Natural killer cell (primary cell): ENCODE measurements at places on chromosomes 11 and 22. TPM values are rescaled to one million over a fixed set of nuclear protein-coding genes. Genes with fewer than 3 reads are reported as not detected.

DNA sequence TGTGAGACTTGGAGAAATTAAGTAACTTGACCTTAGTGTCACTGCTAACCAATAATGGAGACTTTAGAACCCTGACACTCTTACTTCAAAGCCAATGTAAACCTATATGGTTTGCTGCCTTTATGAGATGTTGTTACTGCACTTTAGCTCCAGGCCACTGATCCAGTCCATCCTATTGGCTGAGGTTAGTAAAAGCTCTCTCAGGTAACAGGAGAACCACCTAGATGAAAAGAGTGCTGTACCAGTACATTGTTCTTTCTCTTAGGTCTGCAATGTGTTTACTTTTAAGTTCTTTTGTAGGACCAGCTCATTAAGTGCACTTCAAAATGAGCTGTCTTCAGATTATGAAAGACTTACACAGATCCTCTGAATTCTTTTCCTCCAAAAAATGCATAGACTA lies 994.0 kb upstream of the FAT3 start:
- DNase-seq, result no peak

DNA sequence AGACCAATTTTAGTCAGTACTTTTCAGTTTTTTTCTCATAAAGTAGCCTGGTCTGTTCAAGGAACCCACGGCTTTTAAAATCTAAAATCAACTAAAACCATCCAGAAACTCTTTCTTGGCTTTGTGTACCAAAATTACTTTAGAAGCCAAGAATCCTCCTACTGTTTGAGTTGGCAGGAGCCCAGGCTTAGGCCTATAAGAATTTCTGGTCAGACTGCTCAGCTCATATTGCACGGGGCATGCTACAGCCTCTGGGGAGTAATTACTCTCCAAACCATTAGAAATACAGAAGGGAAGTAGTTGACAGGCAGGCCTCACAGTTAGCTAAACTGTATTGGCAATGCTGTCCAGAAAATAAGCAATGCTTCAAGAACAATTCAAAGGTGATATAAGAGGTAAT lies 1862.9 kb upstream of the RAG2 start:
- no peak for DNase-seq

DNA sequence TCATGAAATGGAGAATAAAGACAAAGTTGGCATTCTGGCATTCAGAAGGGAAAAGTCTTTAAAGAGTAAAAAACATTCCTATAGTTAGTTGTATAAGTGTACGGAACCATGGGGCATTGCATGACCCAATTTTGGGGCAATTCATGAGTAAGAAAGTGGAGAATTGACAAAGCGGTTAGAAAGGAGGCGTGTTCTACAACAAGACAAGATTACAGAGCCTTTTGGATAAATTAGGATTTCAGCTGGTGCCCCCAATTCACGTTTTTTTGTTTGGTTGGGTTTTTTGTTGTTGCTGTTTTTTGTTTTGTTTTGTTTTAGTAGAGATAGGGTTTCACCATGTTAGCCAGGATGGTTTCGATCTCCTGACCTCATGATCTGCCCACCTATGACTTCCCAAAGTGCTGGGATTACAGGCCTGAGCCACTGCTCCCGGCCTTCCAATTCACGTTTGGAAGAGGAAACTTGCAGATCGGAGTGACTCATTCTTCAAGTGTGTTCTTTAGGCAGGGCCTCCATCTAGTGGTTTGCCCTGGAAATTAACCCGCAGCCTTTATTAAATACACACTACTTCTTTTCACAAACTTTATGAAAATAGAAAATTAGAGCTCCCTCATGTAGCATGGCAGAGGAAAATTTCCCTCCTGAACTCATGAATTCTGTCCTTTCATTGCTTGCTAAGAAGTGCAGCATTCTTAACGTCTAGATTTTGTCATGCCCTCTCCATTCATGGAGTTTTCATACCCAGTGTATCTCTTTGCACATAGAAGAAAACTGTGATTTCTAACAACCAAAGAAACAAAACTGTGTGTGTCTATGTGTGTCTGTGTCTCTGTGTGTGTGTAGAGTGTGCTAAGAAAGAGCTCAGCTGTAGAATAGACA lies 118.1 kb downstream of the BBOX1 start:
- no peak for DNase-seq

GRCh38 chr11:71940561-71941219 lies 11.8 kb downstream of the RNF121 start:
- DNase-seq, result no peak

DNA sequence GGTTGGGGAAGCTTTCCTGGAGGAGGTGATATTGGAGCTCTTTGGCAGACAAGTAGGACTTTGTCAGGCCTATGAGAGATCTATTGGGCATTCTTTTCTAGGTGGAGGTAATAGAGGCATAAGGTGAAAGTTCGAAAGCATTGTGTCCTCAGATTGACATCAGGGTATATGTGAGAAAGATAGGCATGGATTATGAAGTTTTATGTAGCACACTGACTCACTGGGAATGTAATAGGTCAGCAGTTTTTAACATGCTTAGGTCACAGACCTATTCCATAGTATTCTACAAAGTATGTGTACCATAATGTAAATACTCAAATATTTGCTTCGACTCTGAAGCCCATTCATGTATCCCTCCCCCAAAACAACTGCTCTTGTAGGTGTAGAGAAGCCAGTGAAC lies 11.8 kb downstream of the HIKESHI start:
- DNase-seq, result no peak

DNA sequence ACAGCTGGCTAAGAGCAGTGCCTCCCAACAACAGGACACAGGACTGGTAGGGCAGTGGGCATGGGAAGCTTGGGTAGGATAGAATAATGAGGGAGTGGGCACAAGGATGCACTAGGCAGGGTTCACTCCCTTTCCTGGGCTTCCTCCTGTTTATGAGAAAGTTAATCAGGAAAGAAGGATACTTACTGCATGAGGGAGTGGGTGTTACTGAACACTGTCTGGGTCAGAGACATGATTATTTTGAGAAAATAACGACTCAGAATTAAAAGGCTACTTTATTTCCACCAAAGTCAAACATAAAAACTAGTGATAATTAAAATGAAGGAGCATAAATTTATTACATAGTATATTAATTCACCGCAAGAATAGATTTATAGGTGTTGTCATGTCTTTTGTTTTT lies 35.8 kb downstream of the NCAM1 start:
- no peak for DNase-seq

- DNase-seq, result no peak
Observed at GRCh38 chr11:8059571-8060011, 21.4 kb upstream of the TUB start.

DNA sequence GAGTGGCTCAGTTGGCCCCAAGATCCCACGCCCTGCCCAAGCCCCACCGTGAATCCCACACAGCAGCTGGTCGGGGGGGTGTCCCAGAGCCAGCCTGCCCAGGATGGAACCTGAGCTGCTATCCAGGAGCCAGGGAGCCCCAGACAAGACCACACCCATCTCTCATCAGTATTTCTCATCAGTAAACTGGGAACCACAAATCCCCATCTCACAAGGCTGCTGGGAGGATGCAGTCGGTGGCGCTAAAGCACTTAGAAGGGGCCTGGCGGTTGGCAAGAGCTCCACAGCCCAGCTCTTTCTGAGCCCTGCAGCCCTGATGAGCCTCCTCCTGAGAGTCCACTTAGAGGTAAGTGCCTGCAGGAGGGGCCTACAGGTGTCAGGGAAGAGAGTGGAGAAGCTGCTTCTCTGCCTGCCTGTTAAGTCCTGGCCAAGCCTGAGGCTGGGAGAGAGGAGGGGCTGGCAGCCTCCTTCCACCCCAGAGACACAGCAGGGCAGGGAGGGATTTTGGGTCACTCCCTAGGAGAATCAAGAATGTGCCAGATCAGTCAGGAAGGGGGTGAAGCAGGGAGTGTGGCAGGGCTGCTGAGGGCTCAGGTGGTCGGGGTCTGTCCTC lies 6.1 kb downstream of the FADS3 start:
- DNase-seq, result no peak

DNA sequence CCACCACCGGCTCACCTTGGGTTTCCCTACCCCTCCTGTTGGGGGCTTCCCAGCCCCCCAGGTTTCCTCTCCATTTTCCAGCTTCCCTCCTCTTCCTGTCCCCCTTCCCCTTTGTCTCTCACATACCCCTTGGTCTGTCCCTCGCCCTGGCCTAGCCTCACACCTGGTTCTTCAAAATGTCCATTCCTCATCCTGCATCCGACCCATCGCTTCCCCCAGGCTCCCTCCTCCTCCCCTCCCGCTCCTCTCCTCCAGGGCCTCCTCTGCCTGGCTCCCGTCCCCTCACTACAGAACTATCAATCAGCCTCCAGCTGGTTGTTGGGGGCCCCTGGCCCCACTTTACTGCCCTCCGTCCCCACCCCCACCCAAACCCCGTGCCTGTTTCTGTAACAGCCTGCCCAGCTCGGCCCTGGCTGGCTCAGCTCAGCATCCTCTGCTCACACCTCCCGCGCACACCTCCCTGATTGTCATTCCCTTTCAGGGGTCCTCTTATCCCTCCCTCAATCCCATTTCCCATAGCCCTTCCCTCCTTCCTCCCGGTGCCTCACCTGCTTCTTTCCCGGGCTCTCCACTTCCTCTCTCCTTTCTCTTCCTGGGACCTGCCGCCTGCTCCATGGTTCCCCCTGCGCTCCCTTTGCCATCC lies 1.2 kb downstream of the CNIH2 start:
- no peak for DNase-seq

DNA sequence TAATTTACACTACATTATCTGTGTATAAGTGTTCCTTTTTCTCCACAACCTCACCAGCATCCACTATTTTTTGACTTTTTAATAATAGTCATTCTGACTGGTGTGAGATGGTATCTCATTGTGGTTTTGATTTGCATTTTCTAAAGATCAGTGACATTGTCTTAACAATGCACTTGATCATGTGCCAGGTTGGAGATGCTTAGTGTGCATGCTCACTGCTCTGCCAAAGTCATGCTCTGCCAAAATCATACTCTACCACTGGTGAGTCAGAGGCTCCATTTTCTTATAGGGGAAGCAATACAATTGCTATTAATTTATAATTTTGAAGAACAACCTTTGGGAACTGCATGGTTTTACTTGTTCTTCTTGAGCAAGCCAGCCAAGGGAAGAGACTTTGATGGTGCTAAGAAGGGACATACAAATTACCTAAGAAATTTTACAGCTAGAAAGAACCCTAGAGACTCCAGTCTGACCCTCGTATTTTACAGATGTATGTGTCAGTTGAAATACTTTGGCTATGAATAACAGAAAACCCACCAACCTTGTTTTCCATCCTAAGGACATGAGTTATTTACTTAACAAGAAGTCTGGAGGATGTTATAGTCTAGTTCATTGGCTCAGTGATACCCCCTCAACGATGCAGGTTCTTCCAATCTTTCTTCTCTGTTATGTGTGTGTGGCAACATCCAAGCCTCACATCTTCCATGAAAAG lies 368.9 kb downstream of the DDX10 start:
- no peak for DNase-seq

- DNase-seq, result no peak
Observed at GRCh38 chr11:113019711-113020110, 58.5 kb downstream of the NCAM1 start.

GRCh38 chr11:88167853-88168252 lies 7.4 kb downstream of the RAB38 start:
- no peak for DNase-seq

- no peak for DNase-seq
Observed at GRCh38 chr22:43345761-43346301, 2.7 kb upstream of the SCUBE1 start.

DNA sequence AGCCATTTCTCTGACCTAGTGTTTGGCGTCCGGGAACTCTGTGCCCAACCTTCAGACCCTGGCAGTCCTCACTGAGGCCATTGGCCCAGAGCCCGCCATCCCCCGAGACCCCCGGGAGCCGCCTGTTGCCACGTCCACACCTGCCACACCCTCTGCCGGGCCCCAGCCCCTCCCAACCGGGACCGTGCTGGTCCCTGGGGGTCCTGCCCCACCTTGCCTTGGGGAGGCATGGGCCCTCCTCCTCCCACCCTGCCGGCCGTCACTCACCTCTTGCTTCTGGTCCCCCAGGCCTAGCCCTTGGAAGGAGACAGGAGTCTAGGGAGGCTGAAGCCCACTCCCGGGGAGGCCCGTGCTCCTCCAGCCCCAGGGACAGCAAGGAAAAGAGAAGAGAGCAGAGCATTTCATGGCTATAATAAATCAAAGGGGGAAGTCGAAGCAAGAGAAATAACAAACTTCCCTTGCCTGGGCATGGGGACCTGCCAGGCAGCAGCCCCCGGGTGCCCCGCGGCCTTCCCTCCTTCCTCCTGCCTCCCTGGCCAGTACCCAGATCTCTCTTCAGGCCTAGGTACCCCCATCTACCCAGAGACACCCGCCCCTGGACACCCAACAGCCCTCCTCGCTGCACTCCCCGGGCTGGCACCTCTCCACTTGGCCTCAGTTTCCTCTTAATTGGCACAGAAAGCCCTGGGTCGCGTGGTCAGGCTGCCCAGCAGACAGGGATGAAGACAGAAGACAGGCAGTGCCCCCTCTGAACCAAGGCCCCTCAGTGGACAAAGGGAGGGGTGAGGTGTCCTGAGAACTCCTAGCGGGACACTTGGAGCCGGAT lies 13.0 kb upstream of the SLC39A13 start:
- no peak for DNase-seq

DNA sequence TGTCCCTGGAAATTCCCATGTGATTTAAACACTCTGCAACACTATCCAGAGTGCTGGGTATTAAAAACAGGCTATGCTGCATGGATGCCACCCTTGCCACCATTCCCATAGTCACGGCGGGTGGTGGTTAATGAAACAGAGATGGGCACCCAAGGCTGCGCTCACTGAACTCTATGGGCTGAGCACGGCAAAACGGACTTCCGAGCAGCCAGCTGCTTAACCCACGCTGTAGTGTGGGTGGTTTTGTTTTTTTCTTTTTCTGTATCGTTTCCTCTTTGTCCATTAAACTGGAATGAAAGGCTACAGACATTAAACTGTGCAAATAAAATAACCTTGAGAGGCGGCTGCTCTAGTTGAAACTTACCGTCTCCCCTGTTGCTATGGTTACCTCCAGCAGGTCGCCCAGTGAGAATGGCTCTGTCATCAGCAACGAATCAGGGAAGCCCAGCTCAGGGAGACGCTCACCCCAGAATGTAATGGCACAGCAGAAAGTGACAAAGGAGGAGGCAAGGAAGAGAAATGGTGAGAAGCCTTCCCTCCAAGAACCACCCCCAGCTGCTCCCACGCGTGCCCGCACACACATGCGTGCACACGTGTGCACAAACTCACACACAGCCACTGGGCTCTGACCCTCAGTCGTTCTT lies 102.1 kb downstream of the C11orf91 start:
- DNase-seq, result no peak

DNA sequence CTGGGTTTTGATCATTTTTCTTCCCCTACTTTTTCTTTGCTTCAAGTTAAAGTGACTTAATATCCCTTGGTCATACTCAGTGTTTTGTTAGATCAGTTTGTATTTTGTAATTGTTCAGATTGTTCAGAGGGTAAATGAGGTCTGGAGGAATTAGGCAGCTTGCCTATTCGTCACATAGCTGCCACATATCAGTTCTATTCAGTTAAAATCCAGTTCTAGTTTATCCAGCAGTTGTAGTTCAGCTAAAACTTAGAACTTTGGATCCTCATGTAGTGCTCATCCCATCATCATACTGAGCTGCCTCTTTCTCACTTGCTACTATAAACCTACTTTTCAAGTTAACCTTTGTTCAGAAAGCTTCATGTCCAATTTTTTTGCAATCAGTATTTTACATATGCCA lies 47.1 kb upstream of the DEPDC7 start:
- no peak for DNase-seq

- DNase-seq, result no peak
Observed at GRCh38 chr22:36858966-36859365, 1.8 kb upstream of the NCF4 start.

The SMIM35 gene
- total RNA-seq, result 0.30 TPM

The PKDREJ gene
- total RNA-seq, result 0.25 TPM

The CCDC15 gene
- 3.8 TPM for total RNA-seq

The OR4D5 gene
- total RNA-seq, result not detected

The APOA5 gene
- total RNA-seq, result not detected

The GLYATL1 gene
- total RNA-seq, result not detected

The ALKBH8 gene
- total RNA-seq, result 9.0 TPM

The FOSL1 gene
- total RNA-seq, result 3.4 TPM

The VSIG2 gene
- total RNA-seq, result not detected
